ENCODE measurements at places on chromosomes 12 and 14.

DNA sequence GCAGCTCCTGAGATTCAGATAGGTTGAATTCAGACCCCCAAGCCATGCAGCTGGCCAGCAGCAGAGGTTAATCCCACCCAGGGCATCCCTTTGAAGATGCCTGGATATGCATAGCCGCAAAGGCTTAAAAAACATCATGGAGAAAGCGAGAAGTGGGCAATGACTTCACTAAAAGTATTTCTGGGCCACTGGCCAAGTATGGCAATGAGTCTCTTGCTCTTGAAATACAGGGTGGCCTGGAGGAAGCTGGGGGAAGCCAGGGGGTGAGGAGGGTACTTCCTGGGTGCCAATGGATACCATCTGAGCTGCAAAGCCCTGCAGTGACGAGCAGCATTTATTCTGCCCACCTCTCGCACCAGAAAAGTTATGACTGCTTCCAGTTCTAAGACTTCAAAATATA is 539.3 kb upstream of the TBX3 start:
- no peak for DNase-seq

- DNase-seq = no peak
Observed at GRCh38 chr14:76348898-76349297, 27.0 kb upstream of the ESRRB start.

- DNase-seq = no peak
Observed at GRCh38 chr12:52139579-52140062, 52.2 kb downstream of the KRT80 start.

- DNase-seq = no peak
Observed at GRCh38 chr12:94458877-94459727, 565 bp downstream of the CEP83 start.

Measured in GDM1 (cell line).